ENCODE measurements at places on chromosomes 5 and 9.

DNA sequence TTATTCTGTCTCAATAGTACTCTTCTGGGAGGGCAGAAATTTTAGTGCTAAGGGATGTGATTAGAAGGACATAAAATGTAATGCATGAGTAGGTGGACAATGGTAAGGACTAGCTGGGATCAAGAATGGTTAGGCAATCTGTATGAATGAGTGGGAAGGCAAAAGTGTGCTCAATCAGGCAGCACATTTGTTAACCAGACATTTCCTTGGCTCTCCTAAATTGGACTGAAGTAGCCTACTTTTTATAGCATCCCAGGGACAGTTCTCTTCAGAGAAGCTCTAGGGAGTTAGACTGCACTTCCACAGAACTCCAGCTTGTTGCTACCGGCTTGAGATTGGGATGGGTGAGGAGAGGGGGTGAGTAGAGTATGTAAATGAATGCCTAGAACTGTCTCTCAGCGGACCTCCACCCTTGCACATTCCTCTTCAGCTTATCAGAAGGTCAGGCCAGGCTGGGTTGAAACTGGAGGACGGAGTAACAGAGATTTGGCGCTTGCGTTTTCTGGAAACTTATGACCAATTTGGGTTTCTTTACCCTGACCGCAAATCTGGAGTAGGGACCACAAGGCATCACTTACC, 19.0 kb upstream of the ARL14EPL start:
- DNase-seq: no peak

DNA sequence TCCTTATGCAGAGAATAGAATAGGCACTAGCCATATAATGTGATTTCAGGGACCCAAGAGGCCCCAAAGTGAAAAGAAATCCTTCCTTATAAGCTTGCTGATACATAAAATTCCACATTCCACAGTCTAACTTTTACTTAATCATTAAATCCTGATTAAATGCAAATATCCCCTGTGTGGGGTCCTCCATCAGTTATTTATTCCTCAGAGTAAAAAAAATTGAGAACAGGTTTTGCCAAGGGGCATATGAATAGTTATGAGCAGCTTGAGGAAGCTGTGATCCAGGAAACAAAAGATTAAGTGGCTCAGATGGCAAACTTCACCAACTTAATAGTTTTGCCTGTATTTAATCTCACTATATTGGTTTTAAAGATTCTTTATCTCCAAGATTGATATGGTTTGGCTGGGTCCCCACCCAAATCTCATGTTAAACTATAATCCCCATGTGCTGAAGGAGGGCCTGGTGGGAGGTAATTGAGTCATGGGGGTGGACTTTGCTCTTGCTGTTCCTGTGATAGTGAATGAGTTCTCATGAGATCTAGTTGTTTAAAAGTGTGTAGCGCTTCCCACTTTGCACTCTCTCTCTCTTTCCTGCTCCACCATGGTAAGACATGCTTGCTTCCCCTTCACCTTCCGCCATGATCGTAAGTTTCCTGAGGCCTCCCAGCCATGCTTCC, 324.9 kb downstream of the NPR3 start:
- DNase-seq: no peak

DNA sequence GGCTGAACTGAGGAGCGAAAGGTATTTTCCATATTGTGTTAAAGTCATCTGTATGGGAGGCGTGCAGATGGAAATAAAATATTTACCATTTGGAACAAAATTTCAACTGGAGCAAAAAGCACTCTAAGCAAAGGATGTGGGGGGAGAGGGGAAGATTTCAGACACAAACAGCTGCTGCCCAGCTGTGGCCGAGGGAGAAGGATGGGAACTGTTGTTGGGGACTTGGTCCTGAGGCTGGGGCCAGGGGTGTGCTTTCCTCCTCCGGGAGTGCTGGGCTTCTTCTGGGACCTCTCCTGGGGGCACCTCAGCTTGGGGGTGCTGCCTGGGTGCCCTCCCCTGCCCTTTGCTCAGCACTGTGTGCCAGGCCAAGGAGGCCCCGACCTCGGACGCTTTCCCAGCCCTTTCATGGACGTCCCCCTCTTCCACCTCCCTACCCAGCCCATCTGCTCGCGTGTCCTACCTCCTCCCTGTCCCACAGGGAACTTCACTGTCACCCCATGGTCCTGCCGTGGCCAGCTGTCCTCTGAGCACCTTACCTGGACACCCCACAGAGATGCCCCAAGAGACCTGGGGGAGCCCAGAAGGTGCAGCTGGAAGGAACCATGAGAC, 101.9 kb upstream of the COL5A1 start:
- no peak for DNase-seq

DNA sequence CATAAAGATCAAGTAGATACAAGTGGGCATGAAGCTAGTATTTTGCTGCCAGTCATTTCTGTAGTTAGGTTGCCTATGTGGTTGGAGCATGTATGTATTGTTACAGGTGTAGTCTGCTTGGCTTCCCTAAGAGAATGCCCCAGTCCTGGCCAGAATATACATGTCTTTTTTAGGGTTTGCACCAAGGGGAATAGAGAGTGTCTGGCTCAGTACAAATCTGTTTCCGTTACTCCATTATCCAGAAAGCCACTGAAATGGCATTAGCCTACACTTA, 23.2 kb downstream of the TGFBR1 start:
- DNase-seq: no peak

GRCh38 chr9:84886866-84887265, 217.3 kb downstream of the NTRK2 start:
- DNase-seq: no peak

DNA sequence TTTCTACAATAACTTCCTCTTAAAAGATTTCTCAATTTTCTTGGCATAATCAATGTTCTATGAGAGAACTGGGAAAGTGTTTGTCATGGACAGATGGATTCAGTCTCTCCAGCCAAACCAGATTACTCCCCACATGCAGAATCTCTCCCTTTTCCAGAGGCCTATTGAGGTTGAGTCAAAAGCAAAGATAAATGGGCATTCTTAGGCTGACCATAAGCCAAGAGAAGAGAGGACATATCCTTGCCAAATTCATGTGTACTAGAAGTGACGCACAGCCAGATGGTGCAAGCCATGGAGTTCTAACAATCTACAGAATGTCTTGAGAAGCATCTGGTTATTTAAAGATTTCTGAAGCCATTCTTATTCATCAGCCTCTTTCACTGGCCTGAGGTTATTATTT, 2115.0 kb downstream of the MAT2B start:
- no peak for DNase-seq

GRCh38 chr9:126756876-126757415, 47.9 kb upstream of the ZBTB43 start:
- no peak for DNase-seq

DNA sequence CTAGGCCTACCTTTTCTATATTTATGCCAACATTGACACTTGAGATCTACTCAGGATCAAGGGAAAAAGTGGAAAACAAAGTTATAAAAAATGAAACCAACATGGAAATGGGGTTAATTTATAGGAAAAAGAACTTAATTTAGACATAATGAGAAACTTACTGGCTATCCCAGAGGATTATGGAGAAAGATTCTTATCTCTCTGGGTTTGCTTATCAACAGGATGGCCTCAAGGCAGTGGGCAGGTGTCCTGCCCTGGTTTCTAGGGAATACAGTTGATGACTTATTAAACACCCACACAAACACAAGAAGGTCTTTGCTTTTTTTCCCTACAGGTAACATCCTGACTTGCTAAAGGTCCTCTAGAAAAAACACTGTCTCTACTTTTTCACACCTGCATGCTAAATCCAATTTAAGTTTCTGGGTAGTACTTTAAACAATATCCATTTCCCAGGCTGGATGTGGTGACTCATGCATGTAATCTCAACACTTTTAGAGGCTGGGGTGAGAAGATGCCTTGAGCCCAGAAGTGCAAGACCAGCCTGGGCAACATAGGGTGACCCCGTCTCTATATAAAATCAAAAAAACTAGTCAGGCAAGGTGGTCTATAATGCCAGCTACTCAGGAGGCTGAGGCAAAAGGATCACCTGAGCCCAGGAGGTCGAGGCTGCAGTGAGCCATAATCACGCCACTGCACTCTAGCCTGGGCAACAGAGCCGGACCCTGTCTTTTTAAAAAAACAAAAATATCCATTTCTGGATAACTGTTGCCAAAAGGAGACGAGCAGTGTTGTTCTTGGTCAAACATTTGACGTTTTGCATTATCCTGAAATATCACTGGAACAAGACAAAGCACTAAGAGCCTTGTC, 6.6 kb upstream of the ZNF608 start:
- no peak for DNase-seq

DNA sequence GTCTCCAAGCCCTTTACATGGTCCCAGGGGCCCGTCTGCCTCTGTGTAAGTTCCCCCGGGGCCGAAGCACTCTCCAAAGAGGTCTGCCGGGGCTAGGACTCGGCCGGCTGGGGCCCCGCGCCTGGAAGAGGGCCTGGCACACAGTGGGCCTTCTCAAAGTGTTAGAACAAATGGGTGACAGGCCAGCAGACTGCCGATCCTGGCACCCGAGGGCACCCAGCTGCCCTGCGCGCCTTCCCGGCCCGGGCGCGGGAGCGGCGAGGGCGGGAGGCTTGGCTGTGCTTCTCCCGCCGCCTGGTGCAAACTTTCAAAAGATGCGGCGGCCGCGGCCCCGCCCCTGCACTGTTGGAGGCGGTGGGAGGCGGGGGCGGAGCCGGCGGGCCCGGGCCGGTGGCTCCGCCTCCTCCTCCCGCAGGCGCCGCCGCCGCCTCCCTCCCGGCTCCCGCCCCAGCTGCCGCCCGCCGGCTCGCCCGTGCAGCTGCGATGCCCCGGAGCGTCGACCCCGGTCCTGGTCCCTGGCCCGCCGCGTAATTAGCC, at the start of gene NEURL1B:
Gene NEURL1B, plus strand, starts transcription at position 442 of the 537 bp plus-strand sequence. CDS start 144 bp downstream, outside the sequence.
- peak; percentile 41 for DNase-seq

DNA sequence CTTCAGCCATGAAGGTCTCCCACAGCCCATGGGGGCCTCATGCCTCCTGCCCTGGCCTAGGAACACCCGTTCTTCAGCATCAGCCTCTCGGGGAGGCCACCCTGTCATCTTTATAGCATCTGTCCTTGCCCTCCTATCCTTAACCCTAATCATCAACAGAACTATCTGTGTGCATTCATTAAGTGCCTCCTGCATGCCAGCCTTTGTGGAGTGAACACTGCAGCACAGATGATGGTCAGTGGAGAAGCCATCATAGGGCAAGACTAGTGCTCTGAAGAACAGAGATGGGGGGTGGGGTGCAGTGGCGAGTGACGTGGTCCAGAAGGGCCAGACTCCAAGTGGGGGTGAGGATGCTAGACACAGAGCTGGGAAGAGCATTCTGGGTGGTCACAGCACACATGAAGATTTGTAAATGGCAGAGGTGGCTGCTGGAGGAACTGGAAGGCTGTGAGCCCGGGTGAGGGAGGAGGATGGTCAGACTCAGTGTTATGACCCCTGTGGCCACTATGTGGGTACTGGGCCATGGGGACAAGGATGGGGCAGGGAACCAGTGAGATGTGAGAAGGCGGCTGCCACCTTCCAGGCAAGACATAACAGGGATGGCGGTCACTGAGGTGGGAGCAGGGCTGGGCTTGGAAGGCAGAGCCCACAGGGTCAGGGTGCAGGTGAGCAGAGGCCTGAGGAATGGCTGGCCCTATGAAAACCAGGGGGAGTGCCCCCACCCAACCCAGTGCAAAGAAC, 3.6 kb upstream of the CARD19 start:
- DNase-seq: peak; percentile 46

DNA sequence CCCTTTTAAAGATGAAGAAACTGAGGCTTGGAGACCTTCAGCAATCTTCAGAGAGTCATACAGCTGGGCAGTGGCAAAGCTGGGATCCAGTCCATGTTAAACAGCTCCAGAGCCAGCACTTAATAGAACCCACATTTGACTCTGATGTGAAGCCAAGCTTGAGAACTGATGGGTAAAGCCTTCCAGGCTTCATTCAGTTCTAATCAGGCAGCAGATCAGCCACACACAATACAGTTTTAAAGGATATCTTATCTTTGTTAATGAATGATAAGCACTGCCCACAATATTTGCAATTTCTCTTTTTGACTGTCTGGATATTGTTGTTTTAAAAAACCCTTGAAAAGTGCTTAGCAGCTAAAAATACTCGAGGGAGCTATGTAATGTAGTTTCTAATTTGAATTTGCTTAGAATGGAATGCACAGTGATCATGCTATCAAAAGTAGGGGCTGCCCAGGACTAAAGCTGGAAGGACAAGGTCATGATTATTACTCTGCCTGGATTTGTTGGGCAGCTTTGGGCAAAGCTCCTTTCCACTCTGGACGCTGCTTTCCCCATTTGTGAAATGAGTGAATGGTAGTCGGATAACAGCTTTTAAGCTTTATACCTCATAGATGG, 31.3 kb upstream of the HTR4 start:
- DNase-seq: no peak

DNA sequence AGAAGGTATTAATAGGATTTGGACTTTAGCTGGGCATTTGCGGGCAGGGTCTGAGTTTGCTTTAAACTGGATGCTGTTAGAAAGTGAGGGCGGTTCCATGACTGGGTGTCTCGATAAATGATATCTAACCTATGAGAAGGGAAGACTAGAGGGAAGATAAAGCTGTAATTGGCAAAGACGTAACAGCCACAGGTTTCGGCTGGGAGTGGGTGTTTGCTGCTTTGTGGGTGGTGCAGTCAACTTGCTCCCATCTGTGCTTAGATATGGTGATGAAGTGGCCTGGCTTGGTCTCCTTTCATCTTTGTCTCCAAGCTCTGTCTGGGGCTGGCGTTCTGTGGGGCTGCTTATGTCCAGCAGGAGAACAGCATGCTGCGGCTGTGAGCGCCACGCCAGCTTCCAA, 23.3 kb downstream of the OR2V1 start:
- DNase-seq: no peak

- no peak for DNase-seq
These were observed 1041.2 kb downstream of the DTWD2 start for GRCh38 chr5:117947121-117947520.

GRCh38 chr5:9720361-9720760, 90.2 kb upstream of the TAS2R1 start:
- DNase-seq: no peak

GRCh38 chr5:1008451-1009358, at the start of gene NKD2:
TSS of gene NKD2 (plus strand) at chr5:1008802. CDS start at chr5:1009058, 256 bp downstream.
- DNase-seq: peak; percentile 62

DNA sequence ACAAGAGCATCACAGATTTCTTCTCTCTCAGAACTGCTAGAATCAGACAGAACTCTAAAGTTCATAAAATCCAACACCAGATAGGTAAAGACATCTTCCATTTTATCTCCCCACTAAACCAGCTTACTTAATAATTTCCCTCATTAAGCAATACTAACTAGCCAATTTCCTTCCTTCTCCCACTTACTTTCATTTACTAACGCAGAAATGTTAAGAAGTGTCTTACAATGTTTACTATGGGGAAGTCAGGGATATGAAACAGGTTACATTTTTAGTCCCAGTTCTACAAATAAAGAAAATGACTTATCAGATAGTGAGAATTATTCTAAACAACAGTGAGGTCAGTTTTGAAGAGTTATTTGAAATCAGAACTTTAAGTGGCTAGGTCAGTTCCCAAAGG, 236.5 kb downstream of the FBXL17 start:
- no peak for DNase-seq

GRCh38 chr5:1356873-1357787, 12.2 kb upstream of the CLPTM1L start:
- DNase-seq: no peak

Measured in CD8-positive, alpha-beta T cell (primary cell).